ENCODE measurements at places on chromosomes 11 and 22. TPM values are rescaled to one million over a fixed set of nuclear protein-coding genes. Genes with fewer than 3 reads are reported as not detected.

The KDELR3 gene
- total RNA-seq, result 16.7 TPM

The LRP4 gene
- 3.7 TPM for total RNA-seq

The DNAJB13 gene
- total RNA-seq, result 4.3 TPM

GRCh38 chr11:44032299-44033085 is 15.3 kb upstream of the ACCSL start:
- H3K4me3 ChIP-seq, result no peak overlapping the region
- H3K4me1 ChIP-seq, result no peaks in the 10 kb centered on the region
- no peaks in the 10 kb centered on the region for H3K36me3 ChIP-seq

- H3K4me1 ChIP-seq, result no peaks in the 10 kb centered on the region
- no peak for DNase-seq
- H3K27me3 ChIP-seq, result no peaks in the 10 kb centered on the region
- no peak overlapping the region for H3K27ac ChIP-seq
- no peak overlapping the region for H3K4me3 ChIP-seq
Measured at GRCh38 chr11:1463056-1463455, 23.5 kb downstream of the MOB2 start.

Measured in kidney (tissue), 22 donors.